ENCODE measurements at places on chromosomes 6 and 20.

DNA sequence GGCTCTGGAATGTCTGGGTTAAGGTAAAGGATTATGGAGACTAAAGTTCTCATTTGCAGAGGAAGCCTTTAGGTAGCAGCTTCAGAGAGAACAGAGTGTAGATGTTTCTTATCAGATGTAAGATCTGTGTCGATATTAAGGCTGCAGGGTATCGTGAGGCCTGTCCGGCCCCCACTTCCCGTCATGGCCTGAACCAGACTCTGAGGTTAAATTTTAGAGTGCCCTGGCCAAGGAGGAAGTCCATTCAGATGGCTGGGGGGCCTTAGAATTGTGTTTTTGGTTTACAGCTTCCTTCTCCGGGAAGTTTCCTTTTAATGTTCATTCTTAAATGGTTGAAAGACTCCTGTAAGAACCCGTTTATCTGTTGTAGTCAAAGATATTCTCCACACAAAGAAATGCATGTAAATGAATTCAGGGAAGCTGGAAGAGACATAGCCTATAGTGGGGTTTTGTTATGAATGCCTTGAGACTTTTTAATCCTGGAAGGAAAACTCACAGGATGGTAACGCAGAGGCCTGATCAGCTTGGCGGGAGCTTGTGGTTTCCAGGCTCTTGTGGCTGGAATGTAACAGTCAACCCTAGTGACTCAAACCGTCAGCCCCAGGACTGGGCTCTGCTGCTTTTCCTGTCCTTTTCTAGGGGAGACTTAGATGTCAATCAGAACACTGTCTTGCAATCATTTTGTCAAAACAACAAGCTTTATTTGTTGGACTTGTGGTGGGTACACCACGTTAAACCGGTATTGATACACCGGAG is 34.7 kb downstream of the KIF25 start:
- no peak for DNase-seq

- no peak for DNase-seq
Observed at GRCh38 chr20:57464642-57465211, 60.2 kb downstream of the CTCFL start.

GRCh38 chr6:15475872-15476271 is 187.0 kb downstream of the DTNBP1 start:
- DNase-seq, result no peak

DNA sequence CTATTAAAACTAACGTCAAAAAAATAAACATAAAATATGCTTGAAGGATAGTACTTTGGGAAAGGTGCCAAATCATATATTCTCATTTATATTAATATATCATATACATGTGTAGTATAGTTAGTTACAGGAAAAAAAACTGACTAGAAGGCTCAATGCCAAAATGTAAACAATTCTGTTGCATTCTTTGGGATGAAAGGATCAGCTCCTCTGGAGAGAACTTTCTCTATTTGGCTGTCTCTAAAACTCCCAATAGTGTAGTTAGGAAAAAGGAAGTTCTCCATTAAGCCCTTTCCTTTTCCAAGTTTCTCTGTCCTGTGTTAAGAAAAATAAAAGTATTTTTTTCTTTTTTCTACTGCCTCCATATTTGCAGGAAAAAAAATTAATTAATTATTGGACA is 86.5 kb upstream of the BTN3A2 start:
- DNase-seq, result no peak

- peak; percentile 79 for DNase-seq
Observed at GRCh38 chr20:4740774-4741431, 19.2 kb downstream of the PRND start.

DNA sequence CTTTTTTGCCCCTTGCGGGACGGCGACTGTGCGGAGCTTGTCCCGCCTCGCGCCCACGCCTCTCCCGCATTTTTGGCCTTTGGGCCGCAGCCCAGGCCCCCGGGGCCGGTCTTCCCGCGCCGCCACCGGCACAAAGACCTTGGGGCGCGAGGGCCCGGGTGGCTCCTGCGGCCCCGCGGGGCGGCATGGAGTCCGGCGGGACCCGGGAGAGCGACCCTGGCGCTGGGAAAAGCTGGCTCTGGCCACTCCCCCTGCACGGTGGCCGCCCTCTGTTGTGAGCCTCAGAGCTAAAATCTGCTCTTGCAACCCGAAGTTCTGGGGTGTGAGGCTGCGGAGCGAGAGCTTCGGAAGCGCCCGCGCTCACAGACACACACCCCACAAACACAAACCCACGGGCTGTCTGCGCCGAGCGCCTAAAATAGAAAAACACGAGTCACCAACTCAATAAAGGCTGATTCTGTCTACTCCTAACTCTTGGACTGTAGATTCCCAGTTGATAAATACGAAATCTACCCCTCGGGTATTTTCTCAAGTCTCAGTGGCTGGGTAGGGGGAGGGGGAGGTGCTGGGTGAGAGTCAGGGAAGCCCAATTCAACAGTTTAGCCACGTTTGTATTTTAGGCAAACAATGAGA is 496 bp upstream of the BEND3 start:
- DNase-seq, result peak; percentile 45

GRCh38 chr6:94144807-94145206 is 725.4 kb upstream of the EPHA7 start:
- no peak for DNase-seq

GRCh38 chr20:19901226-19901625 is 115.9 kb upstream of the NAA20 start:
- no peak for DNase-seq

DNA sequence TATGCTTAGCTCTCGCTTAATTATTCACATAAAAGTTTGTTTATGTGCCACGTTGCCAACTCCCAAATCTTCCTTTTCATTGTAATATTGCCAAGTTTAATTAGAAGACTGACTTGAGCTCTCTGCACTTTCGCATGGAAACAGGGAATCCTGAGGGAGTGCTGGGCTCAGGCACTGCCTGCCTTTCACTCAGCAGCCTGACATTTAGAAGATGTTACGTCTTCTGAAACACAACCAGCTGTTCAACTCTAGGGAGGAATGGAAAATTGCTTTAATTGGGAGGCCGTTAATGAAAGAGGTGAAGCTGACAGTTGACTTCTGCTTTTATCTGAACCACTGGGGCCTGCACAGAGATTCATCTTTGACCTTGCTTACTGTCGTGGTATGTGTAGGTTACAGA is 77.4 kb upstream of the MTHFD1L start:
- DNase-seq, result no peak

DNA sequence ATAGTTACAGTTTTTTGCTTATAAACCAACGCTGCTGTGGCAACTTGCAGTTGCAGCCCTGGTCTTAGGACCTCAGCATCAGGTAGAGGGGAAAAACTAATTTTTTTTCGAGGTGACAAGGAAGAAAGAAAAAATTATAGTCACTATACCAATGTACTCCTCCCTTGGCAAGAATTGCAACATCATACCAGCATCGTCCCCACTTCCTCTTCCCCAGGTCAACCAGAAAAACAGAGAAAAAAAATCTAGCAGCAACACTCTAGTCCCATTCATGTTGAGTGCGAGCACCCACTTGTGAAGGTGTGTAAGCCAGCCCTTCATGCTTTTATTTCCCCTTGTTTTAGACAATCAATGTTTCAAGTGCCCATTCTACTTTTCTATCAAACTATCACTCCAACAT is 13.1 kb upstream of the DCBLD1 start:
- no peak for DNase-seq

- DNase-seq, result no peak
Observed at GRCh38 chr6:4299476-4299875, 164.1 kb upstream of the ECI2 start.

DNA sequence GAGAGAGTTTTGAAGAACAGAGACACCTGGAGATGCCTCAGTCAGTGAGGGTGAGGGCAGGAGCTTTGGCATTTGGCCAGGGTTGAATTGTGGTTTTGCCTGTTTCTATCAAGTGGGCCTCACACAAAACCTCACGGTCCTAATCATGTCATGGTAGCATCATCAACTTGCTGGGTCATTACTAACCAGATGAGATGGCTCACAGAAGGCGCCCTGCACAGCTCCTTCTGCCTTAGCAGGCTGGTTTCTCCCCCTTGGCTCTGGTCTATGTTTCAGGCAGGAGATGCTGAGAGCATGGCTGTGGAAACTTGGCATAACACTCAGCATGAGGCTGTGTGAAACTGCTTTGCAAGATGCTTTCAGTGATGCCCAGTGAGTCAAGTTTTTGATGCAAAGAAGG is 99.3 kb downstream of the LRRC1 start:
- DNase-seq, result peak; percentile 70

- DNase-seq, result no peak
Observed at GRCh38 chr20:42945234-42945994, 244.3 kb downstream of the PTPRT start.

GRCh38 chr20:24630486-24631172 is 161.2 kb downstream of the SYNDIG1 start:
- no peak for DNase-seq

GRCh38 chr6:68043122-68043398 is 592.0 kb upstream of the ADGRB3 start:
- no peak for DNase-seq

DNA sequence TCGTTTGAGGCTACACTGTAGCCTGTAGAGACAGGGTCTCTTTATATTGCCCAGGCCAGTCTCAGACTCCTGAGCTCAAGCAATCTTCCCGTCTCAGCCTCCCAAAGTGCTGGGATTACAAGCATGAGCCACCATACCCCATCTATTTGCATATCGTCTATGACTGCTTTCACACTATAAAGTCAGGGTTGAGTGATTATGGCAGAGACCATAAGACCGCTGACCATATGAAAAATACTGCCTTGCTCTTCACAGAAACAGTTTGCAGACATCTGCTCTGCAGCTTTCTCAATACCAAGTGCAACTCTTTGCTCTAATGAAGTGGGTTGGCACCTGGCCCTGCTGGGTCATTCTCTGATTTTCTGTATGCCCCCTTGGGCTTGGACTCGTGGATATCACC is 79.5 kb upstream of the PAK5 start:
- DNase-seq, result no peak

GRCh38 chr6:14841901-14842421 is 403.9 kb upstream of the JARID2 start:
- no peak for DNase-seq

DNA sequence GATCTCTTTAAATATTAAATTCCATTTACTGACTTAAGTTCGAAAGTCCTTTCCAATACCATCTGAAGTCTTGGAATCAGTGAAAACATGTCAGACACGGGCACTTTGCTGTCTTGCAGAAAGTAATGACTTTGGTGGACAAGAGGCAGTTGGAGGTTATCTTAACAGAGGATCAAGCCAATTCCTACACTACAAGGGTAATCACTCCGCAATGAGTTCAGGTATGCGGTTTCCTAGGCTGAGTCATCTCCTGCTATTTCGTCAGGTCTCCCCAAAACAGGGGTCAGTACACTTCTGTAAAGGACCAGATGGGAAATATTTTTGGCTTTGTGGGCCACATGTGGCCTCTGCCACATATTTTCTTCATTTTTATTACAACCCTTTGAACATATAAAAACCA is 656.6 kb downstream of the KIF16B start:
- no peak for DNase-seq

DNA sequence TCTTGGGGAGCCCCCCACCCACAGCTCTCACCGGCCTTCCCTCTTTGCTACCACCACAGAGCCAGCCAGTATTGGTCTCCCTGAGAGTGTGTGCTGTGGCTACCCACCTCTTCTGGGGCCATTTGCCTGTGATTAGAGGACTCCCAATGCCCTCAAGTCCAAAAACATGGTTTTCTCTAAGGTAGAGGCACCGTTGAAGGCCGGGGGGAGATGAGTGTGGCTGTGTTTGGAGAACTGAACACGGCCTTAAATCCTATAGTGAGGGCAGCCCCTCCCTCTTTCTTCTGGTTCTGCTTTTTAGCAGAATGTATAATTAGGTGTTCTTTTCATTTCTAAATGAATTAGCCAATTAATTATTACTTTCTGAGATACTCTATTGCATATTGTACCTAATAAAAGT is 2.5 kb downstream of the CCR6 start:
- DNase-seq, result no peak

DNA sequence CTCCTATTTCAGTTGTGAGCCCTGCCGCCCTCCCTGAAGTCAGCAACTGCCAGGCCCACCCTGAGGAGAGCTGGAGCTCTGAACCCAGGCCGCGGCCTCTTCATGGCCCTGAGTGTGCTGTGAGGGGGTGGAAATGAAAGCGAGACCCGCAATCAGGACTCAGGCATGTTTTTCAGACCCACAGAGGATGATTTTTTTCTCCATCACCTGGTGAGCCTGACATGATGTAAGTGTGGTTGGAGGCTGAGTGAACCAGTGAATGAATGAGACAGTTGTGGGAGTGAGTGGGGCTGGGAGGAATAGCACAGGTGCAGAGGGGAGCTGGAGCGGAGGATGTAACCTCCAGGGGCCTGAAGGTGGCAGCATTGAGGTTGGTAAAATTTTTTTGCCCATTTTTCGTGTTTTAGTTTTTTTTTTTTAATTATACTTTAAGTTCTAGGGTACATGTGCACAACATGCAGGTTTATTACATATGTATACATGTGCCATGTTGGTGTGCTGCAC is 18.3 kb downstream of the RAET1L start:
- DNase-seq, result peak; percentile 60

DNA sequence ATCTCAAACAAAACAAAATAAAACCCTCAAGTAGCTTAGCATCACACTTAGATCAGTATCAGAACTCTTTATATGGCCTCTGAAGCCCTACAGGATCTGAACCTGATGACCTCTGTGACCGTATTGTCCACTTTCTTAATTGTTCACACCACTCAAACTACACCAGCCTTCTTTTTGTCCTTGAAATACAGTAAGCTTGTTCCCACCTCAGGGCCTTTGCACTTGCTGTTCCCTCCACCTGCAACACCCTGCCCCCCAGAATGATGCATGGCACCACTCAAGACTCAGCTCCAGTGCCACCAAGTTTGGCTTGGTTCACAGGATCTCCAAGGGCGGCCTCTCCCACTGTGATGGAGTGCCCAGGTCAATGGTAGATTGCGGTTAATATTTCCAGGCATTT is 25.7 kb downstream of the CPNE5 start:
- no peak for DNase-seq

GRCh38 chr20:58883241-58883691 is 30.8 kb downstream of the GNAS start:
- no peak for DNase-seq

DNA sequence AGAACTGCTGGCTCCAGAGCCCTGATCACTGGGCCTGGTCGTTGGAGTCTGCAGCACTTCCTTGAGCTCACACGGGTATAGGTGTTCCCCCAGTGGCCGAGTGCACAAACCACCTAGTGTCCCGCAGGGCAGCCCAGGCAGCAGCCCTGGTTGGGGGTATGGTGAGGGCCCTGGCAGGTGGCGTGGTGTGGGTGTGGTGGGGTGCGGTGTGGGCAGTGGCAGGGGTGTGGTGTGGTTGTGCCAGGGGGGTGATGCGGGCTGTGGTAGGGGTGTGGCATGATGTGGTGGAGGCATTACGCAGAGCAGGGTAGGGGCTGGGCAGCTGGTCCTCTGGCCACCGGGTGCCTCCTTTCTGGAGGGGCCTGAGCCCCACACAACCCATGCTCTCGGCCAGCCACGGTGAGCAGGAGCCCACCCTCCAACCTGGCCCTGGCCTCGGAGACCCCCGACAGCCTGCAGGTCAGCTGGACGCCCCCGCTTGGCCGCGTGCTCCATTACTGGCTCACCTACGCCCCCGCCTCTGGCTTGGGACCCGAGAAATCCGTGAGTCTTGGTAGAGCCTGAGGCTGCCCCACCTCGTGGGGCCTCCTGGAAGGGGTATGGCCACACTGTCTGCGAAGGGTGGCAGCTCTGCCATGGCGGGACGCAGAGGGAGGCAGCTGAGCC is 20.5 kb downstream of the COL20A1 start:
- DNase-seq, result no peak
